Endothelial cell (in vitro differentiated cells): ENCODE measurements at places on chromosomes 2 and 18.

- peak overlapping the region; percentile 75 for H3K27ac ChIP-seq
- H3K4me3 ChIP-seq: no peak overlapping the region
- peaks cover 60% of the 10 kb centered on the region for H3K4me1 ChIP-seq
- peaks cover 28% of the 10 kb centered on the region for H3K36me3 ChIP-seq
These were observed 72.1 kb downstream of the NPAS2 start for GRCh38 chr2:100891906-100892642.

DNA sequence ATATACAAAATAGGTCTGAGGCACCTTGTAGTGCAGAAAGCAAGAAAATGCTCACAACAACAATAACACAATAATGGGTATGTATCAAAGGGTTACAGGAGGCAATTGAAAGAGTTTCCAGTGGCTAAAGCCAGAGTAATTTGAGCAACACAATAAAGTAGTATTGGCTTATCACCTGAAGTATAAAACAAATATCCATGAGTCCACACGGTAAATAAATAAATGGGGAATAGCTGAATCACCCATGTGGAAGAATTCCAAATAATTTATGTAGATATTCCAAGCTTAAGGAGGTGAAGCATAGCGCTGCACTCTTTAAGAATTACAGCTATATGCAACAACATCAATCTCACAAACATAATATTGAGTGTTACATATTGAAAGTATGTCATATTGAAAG lies 110.8 kb downstream of the AFF3 start:
- no peaks in the 10 kb centered on the region for H3K27me3 ChIP-seq
- no peak for DNase-seq
- H3K4me3 ChIP-seq: no peak overlapping the region
- H3K36me3 ChIP-seq: no peaks in the 10 kb centered on the region
- H3K27ac ChIP-seq: no peak overlapping the region

DNA sequence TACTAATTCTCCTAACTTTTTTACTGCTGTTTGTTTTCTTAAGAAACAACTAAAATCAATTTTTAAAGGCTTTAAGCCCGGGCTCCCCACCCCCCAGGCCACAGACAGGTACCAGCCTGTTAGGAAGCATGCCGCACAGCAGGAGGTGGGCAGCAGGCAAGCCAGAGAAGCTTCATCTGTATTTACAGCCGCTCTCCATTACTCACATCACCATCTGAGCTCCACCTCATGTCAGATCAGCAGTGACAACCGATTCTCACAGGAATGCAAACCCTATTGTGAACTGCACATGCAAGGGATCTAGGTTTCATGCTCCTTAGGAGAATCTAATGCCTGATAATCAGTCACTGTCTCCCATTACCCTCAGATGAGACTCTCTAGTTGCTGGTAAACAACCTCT lies 517.0 kb downstream of the NRXN1 start:
- peaks cover 2% of the 10 kb centered on the region for H3K27me3 ChIP-seq
- H3K27ac ChIP-seq: no peak overlapping the region
- DNase-seq: no peak
- H3K4me3 ChIP-seq: no peak overlapping the region

DNA sequence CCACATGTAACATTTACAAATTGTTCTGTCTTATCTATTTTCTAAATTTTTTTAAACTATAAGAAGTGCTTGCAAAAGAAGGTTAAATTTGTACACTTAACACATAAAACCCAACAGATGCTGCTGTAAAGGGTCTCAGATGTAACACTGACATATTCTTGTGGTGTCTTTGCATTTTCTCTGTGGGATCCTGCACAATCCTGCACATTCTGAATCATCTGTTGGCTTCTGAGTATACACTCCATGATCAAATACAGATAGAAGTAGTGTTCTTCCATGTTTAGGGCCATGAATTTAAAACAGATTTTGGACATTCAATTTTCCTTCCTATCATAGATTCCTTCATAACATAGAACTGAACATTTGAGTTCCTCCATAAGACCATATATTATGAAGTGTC lies 89.0 kb downstream of the SPRED2 start:
- peaks cover 9% of the 10 kb centered on the region for H3K27me3 ChIP-seq
- DNase-seq: no peak
- peaks cover 4% of the 10 kb centered on the region for H3K4me1 ChIP-seq
- no peak overlapping the region for H3K4me3 ChIP-seq
- no peaks in the 10 kb centered on the region for H3K36me3 ChIP-seq
- no peak overlapping the region for H3K27ac ChIP-seq

DNA sequence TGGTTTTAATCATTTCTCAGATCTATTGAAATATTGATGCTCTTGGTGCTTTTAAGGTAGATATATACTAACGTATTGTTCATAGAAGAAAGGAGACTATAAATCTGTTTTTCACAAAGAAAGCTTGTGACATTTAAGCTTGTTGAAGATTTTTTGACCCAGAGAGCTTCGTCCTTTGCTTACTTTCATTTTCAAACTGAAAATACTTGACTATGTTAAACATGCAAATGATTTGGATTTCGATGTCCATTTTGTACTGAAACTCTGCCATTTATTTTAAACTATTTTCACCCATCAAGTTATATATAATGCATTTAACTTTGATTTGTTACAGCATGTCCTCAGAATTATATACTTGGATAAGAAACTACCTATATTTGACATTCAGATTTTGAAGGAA lies 85.2 kb downstream of the SLC4A10 start:
- no peaks in the 10 kb centered on the region for H3K36me3 ChIP-seq
- H3K27me3 ChIP-seq: no peaks in the 10 kb centered on the region
- H3K4me1 ChIP-seq: no peaks in the 10 kb centered on the region
- no peak overlapping the region for H3K4me3 ChIP-seq
- DNase-seq: no peak
- no peak overlapping the region for H3K27ac ChIP-seq

- no peak overlapping the region for H3K27ac ChIP-seq
- no peak overlapping the region for H3K4me3 ChIP-seq
- no peaks in the 10 kb centered on the region for H3K4me1 ChIP-seq
- H3K27me3 ChIP-seq: no peaks in the 10 kb centered on the region
These were observed 40.3 kb downstream of the UBR3 start for GRCh38 chr2:169867579-169867978.

GRCh38 chr2:225355788-225356187 lies 43.7 kb upstream of the NYAP2 start:
- peaks cover 20% of the 10 kb centered on the region for H3K4me1 ChIP-seq
- H3K4me3 ChIP-seq: no peak overlapping the region
- H3K27me3 ChIP-seq: no peaks in the 10 kb centered on the region

DNA sequence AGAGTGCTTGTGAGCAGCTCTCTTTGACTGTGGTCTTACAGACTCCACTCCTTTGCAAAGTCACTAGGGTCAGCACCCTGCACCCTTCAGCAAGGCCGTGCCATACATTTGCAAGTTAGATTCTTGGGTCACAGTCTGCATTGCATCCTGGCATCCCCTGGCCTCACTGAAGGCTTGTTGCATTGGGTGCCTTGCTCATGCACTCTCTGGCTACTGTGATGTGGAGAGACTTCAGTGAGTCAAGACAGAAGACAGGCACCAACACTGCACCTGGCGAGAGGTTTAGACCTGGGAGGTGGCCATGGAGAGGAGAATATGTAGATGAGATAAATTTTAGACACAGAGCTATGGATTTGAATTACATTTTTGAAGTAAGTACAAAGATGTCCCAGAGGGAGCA lies 146.4 kb upstream of the COPS8 start:
- H3K4me1 ChIP-seq: peaks cover 6% of the 10 kb centered on the region
- H3K27me3 ChIP-seq: peaks cover 4% of the 10 kb centered on the region
- DNase-seq: no peak
- no peaks in the 10 kb centered on the region for H3K36me3 ChIP-seq
- no peak overlapping the region for H3K4me3 ChIP-seq
- no peak overlapping the region for H3K27ac ChIP-seq

GRCh38 chr2:48313036-48313877 lies 216.7 kb upstream of the STON1 start:
- H3K36me3 ChIP-seq: peaks cover 3% of the 10 kb centered on the region
- H3K27ac ChIP-seq: no peak overlapping the region
- H3K4me3 ChIP-seq: no peak overlapping the region
- H3K27me3 ChIP-seq: peaks cover 2% of the 10 kb centered on the region
- no peak for DNase-seq
- H3K4me1 ChIP-seq: peaks cover 4% of the 10 kb centered on the region

DNA sequence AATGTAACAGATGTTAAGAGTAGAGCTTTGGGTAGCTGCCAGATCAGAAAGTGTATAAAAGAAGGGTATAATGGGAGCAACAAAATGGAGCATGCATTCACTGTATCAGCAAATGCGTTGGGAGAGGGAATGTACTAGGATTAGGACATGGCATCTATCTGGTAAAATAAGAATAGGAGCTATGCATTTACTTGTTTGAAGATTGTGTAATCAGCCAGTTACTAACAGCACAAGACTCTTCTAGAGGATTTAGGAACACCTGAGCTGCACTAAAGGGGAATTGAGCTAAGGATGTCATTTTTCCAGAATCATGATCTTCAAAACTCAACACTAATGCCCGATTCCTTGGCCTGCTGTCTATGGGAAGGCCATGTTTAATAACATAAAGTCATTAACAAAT lies 394.2 kb upstream of the TNP1 start:
- H3K27ac ChIP-seq: no peak overlapping the region
- peaks cover 5% of the 10 kb centered on the region for H3K27me3 ChIP-seq
- DNase-seq: no peak
- H3K4me1 ChIP-seq: peaks cover 12% of the 10 kb centered on the region
- no peaks in the 10 kb centered on the region for H3K36me3 ChIP-seq

DNA sequence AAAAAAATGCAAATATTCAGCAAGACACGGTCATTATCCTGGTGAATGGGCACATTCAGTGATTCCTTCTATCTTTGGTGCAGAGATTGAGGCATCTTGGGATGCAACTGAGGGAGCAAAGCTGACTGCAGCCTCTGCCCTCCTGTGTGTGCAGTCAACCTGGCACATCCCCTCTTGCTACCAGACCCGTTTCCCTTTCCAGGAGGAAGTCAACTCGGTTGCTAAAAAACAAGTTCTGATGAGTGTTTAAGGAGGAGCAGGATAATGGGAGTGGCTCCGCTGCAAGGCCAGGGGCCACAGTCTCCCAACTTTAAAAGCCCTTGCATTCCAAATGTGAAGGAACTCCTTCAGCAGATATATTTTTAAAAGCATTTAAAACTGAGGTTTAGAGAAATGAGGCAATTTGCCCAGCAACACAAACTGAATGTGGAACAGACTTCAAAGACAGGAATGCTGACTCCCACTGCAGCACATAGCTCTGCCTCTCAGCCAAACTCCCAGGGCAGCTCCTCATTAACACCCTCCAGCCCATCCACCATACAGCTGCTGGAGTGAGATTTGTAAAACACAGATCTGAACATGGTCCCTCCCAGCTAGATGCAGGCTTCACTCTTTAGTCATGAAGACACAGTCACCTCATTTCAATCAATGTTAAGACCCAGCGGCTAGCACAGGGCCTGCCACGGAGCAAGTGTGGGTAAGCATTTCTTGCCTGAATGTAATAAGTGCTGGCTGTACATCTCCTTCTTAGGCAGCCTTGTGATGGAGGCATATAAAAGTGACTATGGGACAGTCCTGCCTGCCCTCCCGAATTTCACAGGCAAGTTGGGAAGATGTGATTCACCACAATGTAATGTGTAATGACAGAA lies 54.3 kb downstream of the VSNL1 start:
- no peaks in the 10 kb centered on the region for H3K27me3 ChIP-seq
- no peaks in the 10 kb centered on the region for H3K36me3 ChIP-seq
- no peak overlapping the region for H3K27ac ChIP-seq
- H3K4me1 ChIP-seq: peaks cover 7% of the 10 kb centered on the region
- H3K4me3 ChIP-seq: no peak overlapping the region

DNA sequence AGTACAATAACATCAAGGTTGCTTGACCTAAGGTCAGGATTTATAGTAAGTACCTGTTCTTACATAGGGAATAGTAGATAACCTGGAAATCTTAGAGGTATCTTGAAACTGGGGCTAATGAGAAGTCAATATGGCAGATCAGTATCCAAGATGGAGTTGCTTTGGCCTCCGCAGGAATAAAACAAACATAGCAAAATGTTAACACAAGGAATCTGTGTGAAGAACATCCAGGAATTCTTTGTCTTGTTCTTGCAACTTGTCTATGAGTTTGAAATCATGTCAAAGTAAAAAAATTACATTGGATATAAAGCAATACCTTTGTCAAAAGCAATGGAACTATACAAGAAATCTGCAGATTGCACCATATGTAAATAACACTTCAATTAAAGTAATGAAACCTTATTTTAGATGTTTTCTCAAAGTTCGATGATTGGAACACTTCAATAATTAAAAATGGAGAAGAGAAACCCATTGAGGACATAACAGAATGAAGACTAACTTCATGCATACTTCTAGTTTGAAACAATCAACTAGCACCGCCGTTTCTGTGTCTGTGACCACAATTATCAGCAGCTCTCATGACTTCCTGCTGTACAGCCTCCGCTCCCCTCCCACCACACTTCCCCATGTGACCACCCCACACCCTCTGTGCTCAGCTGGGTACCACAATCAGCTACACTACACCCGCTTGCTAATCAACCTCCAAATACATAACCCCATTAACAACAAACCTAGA lies 27.6 kb downstream of the C2orf76 start:
- DNase-seq: no peak
- H3K36me3 ChIP-seq: no peaks in the 10 kb centered on the region
- no peaks in the 10 kb centered on the region for H3K27me3 ChIP-seq
- H3K27ac ChIP-seq: no peak overlapping the region

- no peak overlapping the region for H3K27ac ChIP-seq
- H3K36me3 ChIP-seq: no peaks in the 10 kb centered on the region
- peaks cover 7% of the 10 kb centered on the region for H3K4me1 ChIP-seq
- DNase-seq: no peak
- no peaks in the 10 kb centered on the region for H3K27me3 ChIP-seq
These were observed 34.0 kb upstream of the COL3A1 start for GRCh38 chr2:188940171-188940570.

- peaks cover 17% of the 10 kb centered on the region for H3K36me3 ChIP-seq
- H3K27me3 ChIP-seq: peaks cover 10% of the 10 kb centered on the region
These were observed 20.1 kb downstream of the TMEM177 start for GRCh38 chr2:119699016-119699606.

- DNase-seq: no peak
- no peak overlapping the region for H3K27ac ChIP-seq
- H3K36me3 ChIP-seq: no peaks in the 10 kb centered on the region
These were observed 569.9 kb upstream of the LINC00305 start for GRCh38 chr18:64718808-64719207.

DNA sequence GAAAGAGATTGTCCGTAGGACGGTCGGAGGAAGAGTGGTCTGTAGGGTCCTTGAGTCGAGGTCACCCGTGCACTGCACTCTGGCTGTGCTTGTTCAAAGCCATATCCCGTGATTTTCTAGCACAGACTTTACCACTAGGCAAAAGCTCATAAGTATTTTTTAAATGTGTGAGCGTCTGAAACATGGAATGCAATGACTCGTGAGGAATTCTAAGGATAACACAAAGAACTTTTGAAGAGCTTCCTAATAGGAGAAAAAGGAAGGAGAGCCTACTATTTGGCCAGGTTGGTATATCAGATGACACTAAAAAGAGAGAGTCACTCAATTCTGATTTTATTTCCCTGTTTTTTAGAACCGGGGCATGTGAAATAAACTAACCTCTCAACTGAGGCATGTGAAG lies 68.3 kb downstream of the CD28 start:
- peaks cover 4% of the 10 kb centered on the region for H3K27me3 ChIP-seq
- H3K4me3 ChIP-seq: no peak overlapping the region
- DNase-seq: no peak
- no peak overlapping the region for H3K27ac ChIP-seq
- H3K36me3 ChIP-seq: no peaks in the 10 kb centered on the region
- peaks cover 4% of the 10 kb centered on the region for H3K4me1 ChIP-seq

GRCh38 chr2:49621016-49621415 lies 466.7 kb upstream of the FSHR start:
- H3K27ac ChIP-seq: no peak overlapping the region
- no peaks in the 10 kb centered on the region for H3K36me3 ChIP-seq
- no peaks in the 10 kb centered on the region for H3K4me1 ChIP-seq
- no peak overlapping the region for H3K4me3 ChIP-seq
